Omental fat pad (tissue), 4 donors: ENCODE measurements at places on chromosomes 7 and 10.

GRCh38 chr10:30413996-30414576 lies 19.9 kb upstream of the MAP3K8 start:
- DNase-seq: no peak

DNA sequence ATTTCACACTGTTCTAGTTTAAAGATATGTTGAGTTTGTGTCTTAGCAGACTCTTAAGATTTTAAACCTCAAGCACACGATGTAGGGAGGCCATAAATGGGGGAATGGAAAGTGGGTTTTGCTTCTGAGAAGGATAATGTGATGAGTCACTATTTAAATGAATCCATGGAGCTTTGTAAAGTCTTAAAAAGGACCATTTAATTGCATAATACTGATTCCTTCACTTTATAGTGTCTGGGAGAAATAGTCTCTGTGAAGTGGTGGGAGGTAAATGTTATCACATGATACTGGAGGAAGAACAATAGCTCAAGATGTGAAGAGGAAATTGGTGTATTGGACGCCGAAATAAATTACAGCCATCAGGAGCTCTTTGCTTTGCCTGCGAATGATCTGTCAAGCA lies 84.0 kb upstream of the MYO3A start:
- DNase-seq: no peak

GRCh38 chr7:141362580-141363435 lies 188.4 kb upstream of the AGK start:
- DNase-seq: no peak

DNA sequence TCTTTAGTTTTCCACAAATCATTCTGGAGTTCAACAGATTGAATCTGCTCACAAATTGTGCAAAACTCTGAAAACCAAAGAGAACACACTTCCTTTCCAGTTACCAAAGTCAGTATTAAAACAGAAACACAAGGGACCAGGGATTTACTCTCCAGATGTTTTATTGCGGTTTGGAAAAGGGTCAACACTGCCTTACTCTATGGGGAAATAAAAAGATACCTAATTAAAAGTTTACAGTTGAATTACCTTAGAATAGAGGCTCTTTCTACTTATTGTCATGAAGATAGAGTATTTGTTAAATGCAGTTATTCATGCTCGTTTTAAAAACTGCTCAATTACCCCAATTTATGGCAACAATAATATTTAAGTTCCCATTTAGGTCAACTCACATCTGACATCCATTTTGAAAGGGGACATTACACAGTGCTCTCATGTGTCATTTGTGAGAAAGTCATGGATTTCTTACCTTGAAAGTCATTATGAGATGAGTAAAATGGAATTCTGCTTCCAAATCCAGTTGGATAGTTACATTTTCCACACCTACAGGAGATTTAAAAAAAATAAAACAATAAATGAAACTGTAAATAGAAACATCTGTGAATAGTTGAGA lies 8.4 kb downstream of the LAMB1 start:
- no peak for DNase-seq

GRCh38 chr7:128708235-128708634 lies 30.9 kb upstream of the CALU start:
- no peak for DNase-seq

DNA sequence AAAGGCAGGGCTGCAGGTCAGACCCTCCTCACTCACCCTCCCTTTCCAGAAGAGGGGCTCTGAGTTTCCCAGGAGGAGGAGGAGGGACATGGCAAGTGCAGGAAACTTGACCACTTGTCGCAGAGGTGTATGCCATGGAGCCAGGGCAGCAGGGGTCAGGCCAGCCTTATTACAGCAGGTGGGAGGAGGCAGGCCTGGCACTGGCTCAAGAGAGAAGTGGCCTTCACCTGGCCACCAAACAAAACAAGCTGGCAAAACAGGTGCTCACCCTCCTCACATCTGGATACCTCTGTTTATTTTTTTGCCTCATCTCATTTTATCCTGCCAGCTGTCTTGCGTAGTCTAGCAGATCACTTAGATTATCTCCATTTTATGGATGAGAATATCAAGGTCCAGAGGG lies 12.5 kb downstream of the COL13A1 start:
- DNase-seq: no peak

DNA sequence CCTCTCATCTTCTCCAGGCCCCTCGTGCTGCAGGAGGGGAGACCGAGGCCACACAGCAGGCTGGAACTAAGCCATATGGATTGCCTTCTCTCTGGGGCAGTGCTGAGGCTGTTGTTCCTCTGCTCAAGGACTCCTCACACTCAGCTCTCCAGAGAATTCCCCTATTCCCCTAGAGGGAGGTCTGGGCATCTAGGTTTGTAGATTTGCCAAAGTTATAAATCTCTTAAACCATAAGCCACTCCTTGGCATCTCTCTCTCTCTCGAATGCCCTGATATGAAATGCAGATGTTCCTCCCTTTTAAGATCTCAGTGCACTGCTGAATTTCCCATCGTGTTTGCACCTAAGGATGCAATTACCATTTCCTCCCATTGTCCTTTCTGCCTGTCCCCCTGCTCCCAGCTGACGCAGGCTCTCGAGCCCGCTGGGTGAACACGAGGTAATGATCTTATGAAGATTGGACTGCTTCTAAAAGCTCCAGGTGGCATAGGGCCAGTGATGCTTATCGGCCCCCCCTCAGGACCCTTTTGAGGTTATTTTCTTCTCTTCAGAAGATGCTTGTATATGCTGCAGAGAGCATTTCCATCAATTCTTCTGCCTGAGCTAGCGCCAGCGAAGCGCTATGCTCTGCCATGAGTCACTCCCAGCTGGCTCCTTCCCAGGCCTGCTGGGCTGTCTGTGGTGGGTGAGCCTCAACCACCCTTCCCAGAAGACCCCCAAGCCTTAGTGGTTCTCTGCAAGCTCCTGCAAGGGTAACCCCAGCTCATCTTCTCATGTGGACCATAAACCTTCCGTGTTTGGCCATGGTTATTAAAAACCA lies 41.6 kb upstream of the AQP1 start:
- DNase-seq: no peak

DNA sequence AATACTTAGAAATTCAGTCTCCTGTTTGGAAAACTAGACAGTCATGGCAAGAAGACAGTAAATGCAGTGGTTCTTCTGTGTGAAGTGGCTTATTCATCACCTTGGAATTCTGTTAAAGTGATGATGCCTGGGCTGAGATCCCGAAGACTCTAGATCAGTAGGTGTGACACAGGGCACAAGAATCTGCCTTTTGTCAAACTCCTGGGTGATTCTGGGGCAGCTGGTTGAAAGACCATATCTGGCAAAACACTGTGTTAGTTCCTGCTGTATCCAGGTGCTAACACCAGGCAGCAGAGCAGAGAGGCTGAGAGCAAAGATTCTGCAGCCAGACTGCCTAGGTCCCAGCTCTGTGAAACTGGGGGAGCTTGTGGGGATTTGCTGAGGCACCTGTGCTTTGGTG lies 26.5 kb downstream of the MRC1 start:
- DNase-seq: no peak

GRCh38 chr7:158497627-158498026 lies 90.0 kb downstream of the PTPRN2 start:
- no peak for DNase-seq

GRCh38 chr7:139897422-139898090 lies 68.5 kb downstream of the TBXAS1 start:
- no peak for DNase-seq

DNA sequence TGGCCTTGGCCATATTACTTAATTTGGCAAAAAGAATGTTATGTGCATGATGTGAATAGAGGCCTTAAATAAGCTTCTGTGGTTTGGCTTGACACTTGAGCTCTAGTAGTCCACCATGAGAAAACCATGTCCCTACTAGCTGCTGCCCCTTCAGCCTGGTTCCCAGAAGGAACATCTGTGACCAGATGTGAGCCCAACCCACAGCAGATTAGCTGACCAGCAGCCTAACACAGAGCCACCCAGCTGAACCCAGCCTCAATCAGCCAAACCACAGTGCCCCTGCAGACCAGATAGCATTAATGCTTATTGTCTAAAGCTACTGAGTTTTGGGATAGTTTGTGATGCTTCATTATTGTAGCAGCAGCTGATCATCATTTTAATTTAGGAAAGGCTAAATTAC lies 16.6 kb downstream of the JAZF1 start:
- no peak for DNase-seq

DNA sequence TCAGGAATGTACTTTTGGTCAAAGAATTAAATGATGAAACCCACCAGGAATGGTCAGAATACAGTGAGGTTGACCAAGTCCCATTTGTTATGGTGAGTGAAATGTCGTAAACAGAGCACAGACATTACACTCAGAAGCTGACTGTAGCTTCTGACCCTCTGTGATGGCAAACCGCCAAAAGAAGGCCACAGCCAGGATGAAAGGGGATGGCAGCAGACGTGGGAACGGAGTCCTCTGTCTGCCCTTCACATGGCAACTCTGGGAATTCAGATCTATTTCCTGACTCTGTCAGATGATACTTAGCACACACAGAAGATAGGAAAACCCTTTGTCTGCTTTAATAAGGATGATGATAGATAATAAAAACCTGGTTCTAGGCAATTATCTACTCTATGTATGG lies 757.1 kb downstream of the SORCS3 start:
- DNase-seq: no peak

DNA sequence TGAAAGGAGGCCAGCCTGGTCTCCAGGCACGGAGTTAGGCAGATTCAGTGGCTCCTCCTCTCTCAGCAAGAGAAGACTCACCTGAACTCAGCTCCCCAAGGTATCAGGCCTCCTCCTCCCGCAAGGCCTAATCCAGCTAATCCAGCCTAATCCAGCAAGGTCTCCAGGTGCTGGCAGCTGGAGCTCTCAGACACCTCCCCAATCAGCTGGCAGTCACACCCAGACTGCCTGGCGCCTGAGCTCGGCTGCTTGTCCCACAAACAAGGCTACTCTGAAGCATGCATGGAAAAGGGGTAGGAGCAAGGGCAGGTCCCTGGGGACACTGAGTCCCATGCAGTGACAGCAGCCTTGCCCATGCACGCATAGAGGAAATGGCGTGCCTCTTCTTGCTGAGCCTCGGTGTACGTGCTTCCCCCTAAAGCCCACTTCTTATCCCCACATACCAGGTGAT lies 3.3 kb upstream of the OPN4 start:
- no peak for DNase-seq

- no peak for DNase-seq
Measured at GRCh38 chr7:129341212-129341611, 93.0 kb upstream of the STRIP2 start.

- DNase-seq: no peak
Measured at GRCh38 chr10:30047924-30048531, 11.4 kb downstream of the JCAD start.

DNA sequence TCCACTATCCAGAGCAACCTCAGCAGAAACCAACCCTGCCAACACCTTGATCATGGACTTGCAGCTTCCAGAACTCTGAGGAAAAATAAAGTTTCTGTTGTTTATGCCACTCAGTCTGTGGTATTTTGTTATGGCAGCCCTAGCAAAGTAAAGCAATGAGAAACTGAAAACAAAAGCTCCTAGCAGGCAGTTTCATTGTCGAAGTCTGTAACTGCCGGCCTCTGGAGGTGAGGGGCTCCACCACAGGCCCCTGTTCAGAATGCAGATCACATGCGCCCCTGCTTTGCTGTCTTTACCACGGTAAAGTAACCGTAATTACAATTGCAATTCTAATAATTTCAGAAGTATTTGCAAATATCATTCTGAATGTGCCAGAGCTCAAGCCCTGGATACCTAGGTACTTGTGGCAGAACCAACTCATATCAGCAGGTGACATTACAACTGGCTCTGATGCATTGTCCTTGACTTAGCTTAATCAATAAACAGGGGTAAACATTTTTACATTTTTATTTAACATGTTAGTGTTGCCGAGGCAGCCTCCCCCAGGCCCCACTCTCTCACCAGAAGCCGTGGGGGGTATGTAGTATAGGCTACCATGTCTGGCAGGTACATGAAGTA lies 193.2 kb downstream of the ELMO1 start:
- no peak for DNase-seq
